ENCODE measurements at places on chromosomes 2 and 18.

DNA sequence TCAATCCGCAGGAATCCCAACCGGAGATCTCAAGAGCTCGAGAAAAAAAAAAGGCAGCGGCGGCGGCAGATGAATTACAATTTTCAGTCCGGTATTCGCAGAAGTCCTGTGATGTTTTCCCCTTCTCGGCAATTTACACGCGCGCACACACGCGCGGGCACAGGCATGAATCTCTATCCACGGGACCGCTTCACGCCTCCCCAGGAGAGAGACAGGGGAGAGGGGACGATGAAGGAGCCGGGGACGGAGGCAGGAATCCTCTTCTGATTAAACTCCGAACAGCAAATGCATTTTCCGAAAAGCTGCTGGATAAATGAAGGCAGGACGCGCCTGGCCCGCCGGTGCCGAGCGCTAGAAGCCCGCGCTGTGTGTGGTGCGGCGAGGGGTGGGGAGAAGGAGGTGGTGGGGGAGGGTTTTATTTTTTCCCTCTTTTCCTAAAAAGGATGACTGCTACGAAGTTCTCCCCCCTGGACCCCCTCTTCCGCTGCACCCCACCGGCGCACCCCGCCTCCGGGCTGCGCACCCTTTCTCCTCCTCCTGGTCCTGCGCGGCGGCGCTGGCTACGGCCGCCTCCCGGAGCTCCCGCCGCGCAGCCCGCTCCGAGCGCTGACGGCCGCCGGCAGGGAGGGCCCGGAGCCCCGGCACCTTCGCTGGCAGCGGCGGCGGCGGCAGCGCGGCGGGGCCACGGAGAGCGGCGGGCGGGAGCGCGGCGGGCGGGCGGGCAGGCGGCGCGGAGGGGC is at the start of gene BCL2:
Gene BCL2, minus strand, starts transcription at position 387 of the 740 bp plus-strand sequence.
- DNase-seq, result no peak

- DNase-seq, result no peak
Observed at GRCh38 chr18:49174478-49174877, 223.7 kb upstream of the SMAD7 start.

- DNase-seq, result no peak
Observed at GRCh38 chr2:73938718-73939352, 12.2 kb downstream of the DGUOK start.

GRCh38 chr2:50178050-50178449 is 853.9 kb downstream of the NRXN1 start:
- no peak for DNase-seq

GRCh38 chr18:46220116-46220515 is 115.9 kb downstream of the HAUS1 start:
- no peak for DNase-seq

GRCh38 chr18:2409906-2410305 is 161.4 kb downstream of the METTL4 start:
- no peak for DNase-seq

GRCh38 chr2:120453635-120453998 is 107.7 kb downstream of the INHBB start:
- no peak for DNase-seq

- DNase-seq, result no peak
Observed at GRCh38 chr2:218194880-218195279, 22.1 kb upstream of the ARPC2 start.

- no peak for DNase-seq
Observed at GRCh38 chr2:208531361-208531760, 124.8 kb downstream of the PTH2R start.

- DNase-seq, result no peak
Observed at GRCh38 chr2:88097891-88098557, 29.8 kb downstream of the FABP1 start.

DNA sequence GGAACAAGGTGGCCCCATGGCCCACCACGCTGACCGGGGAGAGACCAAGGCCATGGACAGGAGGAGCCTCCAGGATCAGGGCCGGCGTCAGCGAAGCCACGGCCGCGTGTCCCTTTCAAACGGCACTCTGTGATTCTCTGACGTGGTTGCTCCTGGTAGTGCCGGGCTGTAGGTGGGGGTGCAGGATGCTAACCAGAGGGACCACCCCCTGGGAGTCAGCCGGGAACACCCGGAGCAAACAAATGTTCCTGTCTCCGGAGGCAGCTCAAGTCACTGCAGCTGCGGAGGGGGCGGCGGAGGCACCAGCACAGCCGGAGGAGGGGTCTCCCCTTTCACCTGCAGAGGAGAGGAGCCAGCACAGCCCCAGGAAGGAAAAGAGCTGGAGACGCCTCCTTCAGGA is 750.6 kb upstream of the SALL3 start:
- no peak for DNase-seq

- no peak for DNase-seq
Observed at GRCh38 chr2:239224199-239224570, 176.6 kb downstream of the HDAC4 start.

- no peak for DNase-seq
Observed at GRCh38 chr18:12880541-12880910, 3.5 kb downstream of the PTPN2 start.

Measured in hippocampal formation (tissue), 2 donors.